Activated T-helper 1 cell treated with anti-CD3 and anti-CD28 coated beads, Interleukin-2, amount 50 U/mL, for 16 hours (primary cell): ENCODE measurements at places on chromosomes 5 and 9.

DNA sequence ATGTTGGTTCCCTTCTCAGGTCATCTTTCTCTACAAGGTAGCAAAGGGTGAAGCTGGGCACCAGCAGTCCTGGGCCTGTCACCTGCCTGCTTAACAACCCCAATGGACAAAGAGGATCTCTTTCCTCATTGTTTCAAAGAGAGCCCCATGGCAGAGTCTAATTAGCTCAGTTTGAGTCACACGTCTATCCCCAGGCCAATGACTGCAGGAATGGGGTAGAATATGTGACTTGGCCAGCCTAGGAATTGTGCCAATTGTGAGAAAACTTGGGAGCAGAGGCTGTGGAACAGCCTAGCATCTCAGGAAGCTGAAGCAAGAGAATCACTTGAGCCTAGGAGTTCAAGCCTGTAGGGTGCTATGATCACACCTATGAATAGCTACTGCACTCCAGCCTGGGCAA is 3.6 kb upstream of the RAPGEF1 start:
- no peak for DNase-seq

- DNase-seq, result no peak
Measured at GRCh38 chr9:81618923-81619322, 70.4 kb downstream of the TLE1 start.

- no peak for DNase-seq
Measured at GRCh38 chr9:89478821-89479668, 18.9 kb downstream of the SEMA4D start.

DNA sequence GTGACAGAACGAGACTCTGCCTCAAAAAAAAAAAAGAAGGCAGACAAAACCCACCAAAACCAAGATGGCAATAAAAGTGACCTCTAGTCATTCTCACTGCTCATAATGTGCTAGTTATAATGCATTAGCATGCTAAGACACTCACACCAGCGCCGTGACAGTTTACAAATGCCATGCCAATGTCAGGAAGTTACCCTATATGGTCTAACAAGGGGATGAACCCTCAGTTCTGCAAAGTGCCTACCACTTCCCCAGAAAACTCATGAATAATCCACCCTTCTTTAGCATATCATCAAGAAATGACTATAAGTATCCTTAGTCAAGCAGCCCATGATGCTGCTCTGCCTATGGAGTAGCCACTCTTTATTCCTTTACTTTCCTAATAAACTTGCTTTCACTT is 4.7 kb upstream of the BICD2 start:
- no peak for DNase-seq
